H1 (cell line): ENCODE measurements at places on chromosomes 2 and 18. TPM values are rescaled to one million over a fixed set of nuclear protein-coding genes. Genes with fewer than 3 reads are reported as not detected.

DNA sequence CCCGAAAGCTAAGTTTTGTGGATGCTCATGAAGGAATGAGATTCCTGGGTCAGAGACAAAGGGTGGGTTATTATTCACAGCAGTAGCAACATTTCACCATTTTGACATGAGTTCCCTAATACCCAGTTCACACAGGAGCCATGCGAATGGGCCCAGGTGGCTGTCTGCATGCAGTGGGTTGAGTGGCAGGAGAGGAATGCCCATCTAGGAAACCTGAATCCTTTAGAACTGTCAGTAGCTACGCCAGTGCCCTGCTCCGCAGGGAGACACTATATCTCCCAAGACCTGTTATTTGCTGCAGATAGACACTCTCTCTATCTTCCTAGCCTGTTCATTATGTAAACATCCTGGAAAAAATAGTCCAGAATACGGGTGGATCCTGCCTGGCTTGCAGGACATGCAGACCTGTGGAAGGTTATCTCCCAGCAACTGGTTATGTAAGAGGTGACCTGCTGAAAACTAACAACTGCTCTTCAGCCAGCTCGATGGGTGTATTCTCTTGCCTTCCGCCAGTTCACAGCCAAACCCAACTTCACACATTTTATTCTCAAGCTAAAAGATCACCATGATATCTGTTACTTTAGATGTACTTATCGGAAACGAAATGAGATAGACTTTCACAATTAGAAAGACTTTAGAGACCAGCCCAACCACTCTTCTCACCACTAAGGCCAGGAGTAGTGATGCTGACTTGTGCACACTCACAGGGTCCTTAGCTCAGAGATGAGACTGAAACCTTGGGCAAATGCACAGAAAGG, 59.1 kb downstream of the MBP start:
- no peak for DNase-seq

DNA sequence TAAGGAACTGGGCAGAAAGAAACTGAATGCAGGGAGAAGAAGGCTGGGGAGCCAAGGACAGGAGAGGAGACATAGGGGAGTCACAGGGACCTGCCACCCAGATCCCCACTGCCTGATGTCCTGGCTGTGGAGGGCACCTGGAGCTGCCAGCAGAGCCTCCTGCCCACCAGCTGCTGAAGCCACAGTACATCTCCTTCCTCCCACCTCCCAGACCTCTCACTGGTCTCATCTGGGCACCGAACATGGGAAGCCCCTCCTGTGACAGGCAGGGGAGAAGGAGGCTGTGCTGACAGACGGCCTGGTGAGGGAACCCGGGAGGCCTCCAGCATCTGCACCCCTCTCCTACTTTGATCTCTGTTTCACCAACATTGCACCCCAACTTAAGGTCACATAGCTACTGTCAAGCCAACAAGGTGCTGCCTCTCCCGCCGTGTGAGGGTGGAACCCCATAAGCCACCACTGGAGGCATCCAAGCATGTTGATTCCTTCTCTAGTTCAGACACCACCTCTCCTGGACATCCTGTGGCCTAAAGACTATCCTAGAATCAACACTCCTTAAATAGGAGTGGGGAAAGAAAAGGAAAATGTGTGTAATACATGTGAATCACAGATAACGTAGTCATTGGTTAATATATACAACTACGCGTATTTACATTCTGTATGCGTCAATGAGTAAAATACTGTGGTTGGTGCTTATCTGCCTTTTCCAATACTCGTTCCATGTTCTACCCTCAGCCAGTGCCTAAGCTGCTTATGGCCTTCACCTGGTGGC, 3.5 kb upstream of the RNPEPL1 start:
- peak; percentile 38 for DNase-seq

DNA sequence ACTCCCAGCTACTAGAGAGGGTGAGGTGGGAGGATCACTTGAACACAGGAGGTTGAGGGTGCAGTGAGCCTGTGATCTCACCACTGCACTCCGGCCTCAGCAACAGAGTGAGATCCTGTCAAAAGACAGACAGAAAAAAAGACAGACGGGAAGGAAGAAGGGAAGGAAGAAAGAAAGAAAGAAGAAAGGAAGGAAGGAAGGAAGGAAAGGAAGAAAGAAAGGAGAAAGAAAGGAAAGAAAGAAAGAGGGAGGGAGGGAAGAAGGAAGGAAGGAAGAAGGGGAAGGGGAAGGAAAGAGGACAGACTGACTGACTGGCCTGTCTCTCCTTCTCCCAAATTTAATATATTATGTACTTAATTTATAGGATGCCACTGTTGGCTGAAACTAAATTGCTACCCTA, 21.6 kb downstream of the SP9 start:
- DNase-seq: no peak

DNA sequence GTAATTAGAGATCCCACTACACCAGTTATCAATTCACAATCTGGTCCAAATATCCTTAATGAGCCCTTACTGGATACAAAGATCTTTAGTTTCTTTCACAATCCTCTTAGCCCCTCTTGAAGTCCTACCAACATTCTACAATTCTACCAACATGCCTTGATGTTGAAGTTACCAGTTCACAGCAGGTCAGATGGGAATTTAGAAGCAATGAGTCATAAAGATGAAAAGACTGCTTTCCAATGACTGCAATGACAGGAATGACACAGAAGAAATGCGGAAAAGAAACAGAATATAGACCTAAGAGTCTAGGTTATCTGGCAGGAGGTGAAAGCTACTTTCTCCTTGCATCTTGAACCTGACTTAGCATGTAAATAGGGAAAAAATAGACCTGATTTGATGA, 24.5 kb downstream of the RTTN start:
- DNase-seq: no peak

The E2F6 gene
- 3.8 and 8.3 TPM in 2 replicates for polyA plus RNA-seq

The DSG4 gene
- not detected in 2 replicates for polyA plus RNA-seq
